ENCODE measurements at places on chromosomes 7 and 10. TPM values are rescaled to one million over a fixed set of nuclear protein-coding genes. Genes with fewer than 3 reads are reported as not detected.

TRIM73 gene
- total RNA-seq: 3.6 TPM

ABCC2 gene
- 0.57 TPM for total RNA-seq

CYP3A4 gene
- total RNA-seq: not detected

DNA sequence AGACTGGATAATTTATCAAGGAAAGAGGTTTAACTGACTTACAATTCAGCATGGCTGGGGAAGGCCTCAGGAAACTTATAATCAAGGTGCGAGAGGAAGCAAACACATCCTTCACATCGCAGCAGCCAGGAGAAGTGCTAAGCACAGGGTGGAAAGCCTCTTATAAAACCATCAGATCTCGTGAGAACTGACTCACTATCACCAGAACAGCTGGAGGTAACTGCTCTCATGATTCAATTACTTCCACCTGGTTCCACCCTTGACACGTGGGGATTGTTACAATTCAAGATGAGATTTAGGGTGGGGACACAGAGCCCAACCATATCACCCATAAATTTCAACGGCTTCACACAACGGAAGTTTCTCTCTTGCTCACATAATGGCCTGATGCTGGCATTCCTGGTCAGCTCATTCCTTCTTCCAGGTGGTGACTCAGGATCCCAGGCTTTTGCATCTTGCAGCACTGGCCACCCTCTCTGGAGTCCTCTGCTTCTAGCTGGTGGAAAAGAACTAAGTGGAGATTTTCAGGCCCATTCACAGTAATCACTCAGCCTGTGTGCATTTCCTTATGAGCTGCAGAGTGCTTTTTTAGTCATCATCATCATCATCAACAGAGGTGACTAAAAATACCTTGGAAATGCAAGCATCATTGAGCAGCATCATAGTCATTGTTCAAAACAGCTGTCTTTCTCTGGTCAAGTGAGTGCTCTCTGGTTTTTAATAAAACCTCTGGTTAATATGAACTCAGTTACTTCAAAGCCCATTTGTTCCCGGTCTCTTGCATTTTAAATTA, 308.1 kb downstream of the SFMBT2 start:
- no peak for DNase-seq
- peaks cover 9% of the 10 kb centered on the region for H3K4me1 ChIP-seq
- H3K36me3 ChIP-seq: no peaks in the 10 kb centered on the region
- peaks cover 2% of the 10 kb centered on the region for H3K27me3 ChIP-seq
- H3K27ac ChIP-seq: no peak overlapping the region
- H3K4me3 ChIP-seq: no peak overlapping the region

- peaks cover 65% of the 10 kb centered on the region for H3K4me1 ChIP-seq
- H3K27me3 ChIP-seq: no peaks in the 10 kb centered on the region
- H3K4me3 ChIP-seq: peak overlapping the region; percentile 82
- peaks cover 25% of the 10 kb centered on the region for H3K36me3 ChIP-seq
- no peak for DNase-seq
- H3K27ac ChIP-seq: peak overlapping the region; percentile 93
Observed at GRCh38 chr10:5813091-5813340, 218 bp downstream of the GDI2 start.
